NCI-H345 (cell line): ENCODE measurements at places on chromosomes 4 and X.

DNA sequence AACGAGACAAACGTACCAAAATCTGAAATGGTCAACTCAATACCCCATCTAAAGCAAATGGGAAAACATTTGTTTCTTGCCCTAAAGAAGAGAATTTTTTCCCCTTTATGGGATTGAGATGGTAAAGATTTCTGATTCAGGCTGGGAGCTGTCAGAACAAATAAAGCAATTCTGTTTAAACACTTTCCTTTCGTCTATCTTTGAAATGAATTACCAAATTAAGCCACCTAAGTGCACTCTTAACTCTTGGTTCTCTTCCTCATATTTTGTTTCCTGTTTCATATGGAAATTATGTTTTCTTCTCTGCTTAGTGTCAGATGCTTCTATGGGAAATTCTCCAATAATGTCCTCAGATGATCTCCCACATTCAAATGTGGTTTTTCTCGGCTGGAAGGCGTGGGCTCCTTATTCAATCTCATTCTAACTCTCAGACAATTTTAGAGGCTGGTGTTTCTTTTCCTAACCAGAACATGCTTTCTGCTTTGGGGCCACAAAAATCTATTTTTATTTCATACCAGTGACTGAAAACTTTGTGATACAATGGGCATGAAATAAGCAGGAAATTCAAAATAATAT is 50.3 kb upstream of the HPF1 start:
- DNase-seq = no peak

GRCh38 chrX:126718440-126718839 is 101.1 kb upstream of the PRR32 start:
- no peak for DNase-seq

DNA sequence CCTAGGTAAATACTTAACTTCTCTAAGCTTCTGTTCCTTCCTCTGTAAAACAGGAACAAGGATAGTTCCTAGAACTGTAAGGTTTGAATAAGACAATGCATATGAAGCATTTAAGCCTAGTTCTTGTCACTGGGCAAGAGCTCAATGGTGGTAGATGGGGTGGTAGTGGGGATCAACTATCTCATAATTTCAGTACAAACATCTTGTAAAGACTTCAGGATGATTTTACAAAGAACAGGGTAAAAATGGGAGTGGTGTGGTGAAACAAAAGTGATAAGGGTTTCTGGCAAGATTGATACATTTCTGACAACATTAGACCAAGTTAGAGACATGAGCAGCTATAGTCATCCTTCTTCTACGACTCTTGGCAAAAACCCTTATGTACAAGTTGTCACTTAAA is 137.8 kb downstream of the SCFD2 start:
- no peak for DNase-seq

- no peak for DNase-seq
These were observed 104.2 kb upstream of the PUDP start for GRCh38 chrX:7252013-7252610.

- DNase-seq = no peak
These were observed 18.8 kb downstream of the PPP4R3C start for GRCh38 chrX:27444093-27444908.

DNA sequence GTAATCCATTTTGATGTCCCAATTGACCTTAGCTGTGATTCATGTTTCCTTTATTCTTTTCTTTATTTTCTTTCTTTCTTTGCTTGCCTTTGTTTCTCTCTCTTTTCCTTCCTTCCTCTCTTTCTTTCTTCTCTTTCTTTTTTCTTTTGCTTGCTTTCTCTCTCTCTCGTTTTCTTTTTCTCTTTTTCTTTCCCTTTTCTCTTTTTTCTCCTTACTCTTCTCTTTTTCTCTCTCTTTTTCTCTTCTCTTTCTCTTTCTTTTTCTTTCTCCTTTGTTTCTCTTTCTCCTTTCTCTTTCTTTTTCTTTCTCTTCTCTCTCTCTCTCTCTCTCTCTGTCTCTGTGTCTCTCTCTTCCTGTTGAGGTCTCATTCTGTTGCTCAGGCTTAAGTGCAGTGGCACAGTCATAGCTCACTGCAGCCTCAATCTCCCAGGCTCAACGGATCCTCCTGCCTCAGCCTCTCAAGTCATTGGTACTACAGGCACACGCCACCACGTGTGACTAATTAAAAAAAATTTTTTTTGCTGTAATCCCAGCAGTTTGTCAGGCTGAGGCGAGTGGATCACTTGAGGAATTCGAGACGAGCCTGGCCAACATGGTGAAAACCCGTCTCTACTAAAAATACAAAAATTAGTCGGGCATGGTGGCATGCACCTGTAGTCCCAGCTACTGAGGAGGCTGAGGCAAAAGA is 8.0 kb upstream of the DHRSX start:
- no peak for DNase-seq

GRCh38 chr4:16606691-16607090 is 291.8 kb downstream of the LDB2 start:
- no peak for DNase-seq

GRCh38 chrX:153460826-153461225 is 9.6 kb downstream of the HAUS7 start:
- DNase-seq = peak; percentile 41

GRCh38 chr4:145388043-145388442 is 93.6 kb upstream of the SMAD1 start:
- no peak for DNase-seq

DNA sequence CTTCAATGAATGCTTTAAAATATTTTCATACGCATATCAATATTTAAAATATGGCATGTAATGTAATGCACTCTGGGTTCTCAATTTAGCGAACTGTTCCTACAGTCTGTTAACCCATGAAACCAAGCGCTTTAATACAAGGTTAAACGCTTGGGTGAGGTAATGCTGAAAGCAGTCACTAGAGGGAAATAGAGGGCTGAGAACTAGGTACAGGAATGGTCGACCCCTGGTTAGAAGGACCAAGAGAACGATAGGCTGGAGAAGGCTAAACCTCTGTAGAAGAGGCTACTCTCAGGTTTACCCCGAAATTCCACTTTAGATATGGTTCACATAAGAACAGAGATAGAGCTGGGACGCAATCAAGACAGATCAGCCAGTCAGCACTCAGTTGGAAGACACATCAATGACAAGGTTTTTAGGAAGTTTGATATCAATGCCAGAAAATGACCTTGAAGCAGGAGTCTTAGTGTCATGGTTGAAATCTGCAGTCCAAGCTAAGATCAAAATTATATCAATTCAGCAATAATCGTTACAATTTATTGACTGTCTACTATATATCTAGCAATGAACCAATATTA is 26.9 kb downstream of the ARSJ start:
- DNase-seq = peak; percentile 28

DNA sequence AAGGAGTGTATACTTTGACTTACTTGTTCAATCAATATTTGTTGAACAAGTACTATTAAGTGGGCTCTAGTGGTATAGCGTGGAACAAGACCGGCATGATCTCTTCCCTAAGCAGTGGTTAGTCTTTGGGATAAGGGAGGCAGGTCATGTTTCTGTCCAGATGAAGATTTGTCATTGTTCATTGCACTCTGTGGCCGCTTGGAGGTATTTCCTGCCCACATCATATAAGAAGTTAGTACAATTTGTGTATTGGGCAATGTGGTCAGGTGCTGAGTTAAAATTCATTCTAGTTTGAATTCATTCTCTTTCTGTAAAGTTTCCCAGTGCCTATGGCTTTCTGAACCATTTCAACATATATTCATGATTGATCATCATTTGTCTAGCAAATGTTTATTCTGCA is 101.1 kb upstream of the SHISA3 start:
- no peak for DNase-seq

DNA sequence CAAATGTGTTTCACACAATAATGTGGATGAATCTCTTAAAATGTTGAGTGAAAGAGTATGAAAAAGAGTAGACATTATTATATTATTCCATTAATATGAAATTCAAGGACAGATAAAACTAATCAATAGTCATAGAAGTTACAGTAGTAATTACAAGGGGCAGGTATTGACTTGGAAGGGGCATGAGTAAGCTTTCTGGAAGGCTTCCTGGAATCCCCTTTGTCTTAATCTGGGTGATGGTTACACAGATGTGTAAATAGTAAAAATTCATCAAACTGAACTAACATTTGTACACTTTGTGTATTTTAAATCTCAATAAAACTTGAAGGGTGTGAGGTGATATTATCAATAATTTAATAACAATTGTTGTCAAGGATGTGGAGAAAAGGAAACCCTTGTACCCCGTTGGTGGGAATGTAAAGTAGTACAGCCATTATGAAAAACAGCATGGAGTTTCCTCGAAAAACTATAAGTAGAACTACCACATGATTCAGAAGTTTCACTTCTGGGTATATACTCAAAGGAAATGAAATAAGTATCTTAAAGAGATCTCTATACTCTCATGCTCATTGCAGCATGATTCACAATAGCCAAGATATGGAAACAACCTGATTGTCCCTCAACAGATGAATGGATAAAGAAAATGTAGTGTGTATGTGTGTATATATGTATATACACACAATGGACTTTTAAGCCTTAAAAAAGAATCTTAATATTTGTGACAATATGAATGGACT is 96.9 kb upstream of the MID1IP1 start:
- no peak for DNase-seq

DNA sequence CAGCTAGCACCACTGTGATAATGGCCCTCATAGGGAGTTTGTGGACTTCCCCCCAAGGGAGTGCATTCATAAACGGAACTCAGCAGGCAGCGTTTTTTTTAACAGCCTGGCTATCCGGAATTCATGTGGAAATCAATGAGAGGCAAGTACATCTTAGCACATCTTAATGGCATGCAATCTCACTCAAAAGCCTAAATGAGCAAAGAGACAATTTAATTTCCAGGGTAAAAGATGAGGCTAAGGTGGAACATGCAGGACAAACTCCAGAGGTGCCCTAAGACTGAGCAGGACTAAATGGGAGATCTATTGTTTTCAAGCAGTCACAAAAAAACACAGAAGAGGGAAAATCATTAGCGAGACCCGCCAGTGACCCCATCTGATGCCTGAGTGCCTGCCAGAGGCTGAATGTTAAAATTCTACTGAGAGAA is 243.5 kb upstream of the KCNIP4 start:
- peak; percentile 39 for DNase-seq

DNA sequence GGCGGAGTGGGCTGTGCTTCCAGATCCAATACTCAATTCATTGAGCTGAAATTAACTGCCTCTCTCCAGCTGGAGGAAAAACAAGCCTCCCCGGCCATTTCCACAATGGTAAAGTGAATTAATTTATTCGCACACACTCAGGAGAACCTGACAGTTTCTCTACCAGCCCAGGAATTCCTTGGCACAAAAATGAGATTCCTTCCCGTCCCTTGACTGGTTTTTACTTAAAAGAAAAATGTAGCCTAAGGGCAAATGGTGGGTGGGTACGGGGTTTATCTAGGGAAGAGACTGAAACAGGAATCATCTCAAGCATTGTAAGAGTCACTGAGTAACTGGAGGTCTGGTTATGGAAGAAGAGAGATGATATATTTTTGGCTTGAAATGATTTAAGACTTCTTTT is 102.7 kb downstream of the VCX3A start:
- no peak for DNase-seq

GRCh38 chrX:149512225-149512885 is 7.2 kb upstream of the IDS start:
- peak; percentile 35 for DNase-seq

DNA sequence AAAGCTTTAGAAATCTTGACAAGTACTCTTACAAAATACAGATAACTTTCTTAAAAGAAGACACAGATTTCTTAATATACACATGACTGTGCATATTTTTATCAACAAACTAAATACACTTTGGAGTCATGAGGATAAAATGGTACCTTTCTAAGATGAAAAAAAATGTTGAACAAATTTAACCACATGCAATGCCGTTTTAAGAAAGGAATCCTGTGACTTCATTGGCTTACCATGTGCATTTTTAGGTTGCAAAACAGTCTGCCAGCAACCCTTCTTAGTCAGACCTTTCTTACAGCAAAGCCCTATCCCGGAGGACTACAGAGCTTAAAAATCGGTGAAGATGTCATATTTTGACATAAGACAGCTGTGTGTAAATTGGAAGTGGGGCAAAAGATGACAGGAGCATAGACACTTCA is 51.7 kb downstream of the GASK1B start:
- no peak for DNase-seq

DNA sequence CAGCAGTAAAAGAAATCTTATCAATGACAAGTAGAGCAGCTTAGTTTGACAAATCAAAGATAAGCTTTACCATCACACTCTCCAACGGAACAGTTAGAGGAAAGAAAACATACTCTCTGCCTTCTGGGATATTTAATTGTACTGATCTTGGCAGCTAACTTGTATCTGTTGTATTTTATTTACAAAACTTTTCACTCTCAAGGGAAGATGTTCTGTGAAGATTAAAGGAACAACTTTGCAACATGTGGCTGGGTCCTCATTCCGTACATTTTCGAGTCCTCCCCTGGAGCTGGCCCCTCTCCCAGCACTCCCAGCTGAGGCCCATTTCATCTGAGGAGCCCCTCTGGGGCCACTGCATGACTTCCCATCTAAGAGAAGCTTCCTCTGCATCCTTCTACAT is 74.4 kb downstream of the RPS3A start:
- DNase-seq = no peak

DNA sequence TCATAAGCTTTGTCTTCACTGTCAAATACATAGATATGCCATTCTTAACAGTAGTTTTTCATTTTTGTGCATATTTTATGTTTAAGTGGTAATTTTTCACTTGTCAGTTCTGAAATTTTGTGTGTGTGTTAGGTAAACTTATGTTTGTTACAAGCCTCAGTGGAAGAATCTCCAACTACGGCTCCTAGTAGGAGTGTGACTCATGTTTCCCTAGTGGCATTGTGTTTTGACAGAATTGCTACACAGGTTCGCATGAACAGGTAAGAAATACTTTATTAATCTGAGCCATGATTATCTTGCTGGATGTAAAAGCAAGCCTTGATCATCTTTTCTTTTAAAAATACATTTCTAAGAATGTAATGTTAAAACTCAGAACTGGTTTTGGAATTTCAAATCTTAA is 94.4 kb downstream of the BLTP1 start:
- no peak for DNase-seq

DNA sequence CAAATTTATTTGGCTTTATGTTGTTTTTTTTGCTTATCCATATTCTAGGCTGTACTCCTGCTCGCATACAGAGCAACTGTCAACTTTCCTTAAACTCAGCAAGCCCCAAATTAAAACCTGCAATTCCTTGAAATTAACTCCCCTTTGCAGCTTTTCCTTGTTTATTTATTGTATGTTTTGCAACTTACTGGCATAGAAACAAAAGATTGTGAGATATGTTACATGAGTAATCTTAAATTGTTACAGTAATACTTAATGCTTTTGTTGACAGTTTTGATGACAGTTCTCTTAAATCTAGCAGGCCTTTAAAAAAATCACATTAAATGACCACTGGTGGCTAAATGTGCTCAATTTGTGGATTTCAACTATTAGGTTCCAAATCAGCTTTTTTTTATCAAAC is 4.5 kb downstream of the DDX3X start:
- DNase-seq = no peak

GRCh38 chr4:73676136-73676535 is 55.9 kb upstream of the RASSF6 start:
- DNase-seq = no peak
